GM12865 (cell line): ENCODE measurements at places on chromosomes 6 and 20.
A peak's percentile ranks its signal among the peaks of the same experiment; 100 is the strongest.

GRCh38 chr6:15264902-15265761 is 19.3 kb downstream of the JARID2 start:
- no peak for DNase-seq

DNA sequence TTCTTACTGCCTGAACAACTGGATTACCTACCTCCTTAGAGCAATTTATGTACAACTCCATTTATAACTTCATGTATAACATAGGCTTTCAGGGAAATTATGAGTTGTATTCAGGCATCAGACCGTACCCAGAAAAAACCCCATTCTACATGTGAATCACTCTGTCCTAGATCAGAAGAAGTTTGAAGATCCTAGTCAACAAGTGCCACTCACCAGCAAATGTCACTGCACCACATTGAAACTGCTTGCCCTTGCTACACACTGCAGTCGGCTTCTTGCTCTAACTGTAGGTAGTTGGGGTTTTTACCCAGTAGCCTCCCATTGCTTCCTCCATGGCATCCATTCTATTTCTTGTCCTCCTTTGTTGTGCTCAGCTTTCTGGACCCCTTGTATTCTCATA is 132.4 kb downstream of the DNAH8 start:
- DNase-seq, result no peak

GRCh38 chr6:33710296-33711121 is 991 bp downstream of the UQCC2 start:
- DNase-seq, result peak; percentile 33

DNA sequence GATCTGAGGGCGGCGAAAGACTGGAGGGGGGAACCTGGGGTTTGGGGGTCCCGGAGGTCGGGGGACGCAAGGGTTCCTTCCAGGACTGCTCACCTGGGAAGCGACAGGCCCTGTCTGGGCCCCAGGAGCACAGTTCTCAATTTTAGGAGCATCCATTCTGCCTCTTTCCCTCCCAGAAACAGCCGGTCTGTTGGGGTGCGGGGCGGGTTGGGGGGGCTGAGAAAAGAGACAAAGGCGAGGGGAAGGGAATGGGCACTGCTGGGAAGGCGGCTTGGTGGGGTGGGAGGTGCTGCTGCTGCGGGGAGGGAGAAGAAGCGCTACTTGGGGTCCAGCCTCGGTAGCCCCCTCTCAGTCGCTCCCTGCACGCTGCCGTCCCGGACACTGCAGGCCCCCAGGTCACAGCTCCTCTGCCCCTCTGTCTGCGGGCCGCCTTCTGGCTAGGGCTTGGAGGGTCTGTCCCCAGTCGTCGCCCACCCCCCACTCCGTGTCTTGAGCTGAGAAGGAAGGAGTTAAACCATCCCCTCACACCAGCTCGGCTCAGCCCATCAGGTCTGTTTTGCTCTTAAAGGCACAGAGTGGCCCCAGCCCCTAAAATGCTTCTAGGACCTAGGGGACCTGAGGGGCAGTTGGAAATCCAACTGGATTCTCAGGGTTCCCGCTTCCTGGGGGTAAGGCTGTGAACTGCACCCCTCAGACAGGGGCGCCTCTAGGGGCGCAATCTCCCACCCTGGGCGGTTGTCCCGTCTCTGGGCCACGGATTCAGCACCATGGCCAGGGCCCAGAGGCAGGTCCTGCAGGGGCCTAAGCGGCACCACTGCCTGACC is 690 bp downstream of the GDAP1L1 start:
- peak; percentile 24 for DNase-seq
